ENCODE measurements at places on chromosomes 16 and 17.

GRCh38 chr17:70274255-70274654, 104.9 kb downstream of the KCNJ2 start:
- no peak for DNase-seq

GRCh38 chr17:43662413-43663141, 855 bp upstream of the MEOX1 start:
- no peak for DNase-seq

DNA sequence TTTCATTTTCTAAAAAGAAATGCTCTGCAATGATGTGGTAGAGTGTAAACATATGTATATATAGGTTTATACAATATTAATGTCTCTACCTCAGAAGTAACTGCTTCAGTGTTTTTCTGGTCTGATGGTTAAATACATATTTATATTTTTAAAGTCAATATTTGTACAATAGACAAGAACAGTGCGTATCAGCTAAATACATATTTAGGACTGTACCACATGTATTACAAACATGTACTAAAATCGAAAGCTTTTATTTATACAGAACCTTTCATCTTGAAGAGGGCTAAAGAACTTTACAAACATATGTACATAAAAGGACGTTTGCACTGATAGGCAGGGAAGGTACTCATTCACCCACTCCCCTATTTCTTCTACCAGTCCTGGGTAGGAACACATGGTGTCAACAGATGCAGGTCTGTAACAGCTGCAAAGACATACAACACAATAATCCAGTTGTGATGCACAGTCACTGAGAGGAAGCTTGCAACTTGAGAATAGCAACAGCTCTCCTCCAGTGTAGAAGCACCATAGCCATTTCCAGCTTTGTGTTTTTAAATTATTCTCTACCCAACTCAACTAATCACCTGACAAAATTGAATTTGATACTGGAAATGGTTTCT, 206.9 kb upstream of the C17orf78 start:
- no peak for DNase-seq

DNA sequence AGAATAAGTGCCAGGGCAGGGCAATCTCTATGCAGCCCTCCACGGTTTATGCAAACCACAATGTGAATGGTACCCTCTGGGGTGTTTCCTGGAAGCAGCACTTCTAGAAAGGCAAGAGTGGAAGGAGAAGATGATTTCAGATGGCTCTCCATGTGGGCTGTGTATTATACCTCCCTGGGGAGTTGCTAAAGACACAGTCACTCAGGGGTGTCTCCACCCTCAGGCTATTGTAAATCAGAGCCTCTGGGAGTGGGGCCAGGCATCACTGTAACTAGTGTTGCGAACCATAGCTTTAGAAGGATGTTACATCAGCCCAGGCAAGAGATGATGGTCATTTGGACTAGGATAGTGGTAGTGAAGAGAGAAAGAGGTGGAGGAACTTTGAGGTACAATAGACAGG, 83.3 kb upstream of the ZKSCAN2 start:
- no peak for DNase-seq

DNA sequence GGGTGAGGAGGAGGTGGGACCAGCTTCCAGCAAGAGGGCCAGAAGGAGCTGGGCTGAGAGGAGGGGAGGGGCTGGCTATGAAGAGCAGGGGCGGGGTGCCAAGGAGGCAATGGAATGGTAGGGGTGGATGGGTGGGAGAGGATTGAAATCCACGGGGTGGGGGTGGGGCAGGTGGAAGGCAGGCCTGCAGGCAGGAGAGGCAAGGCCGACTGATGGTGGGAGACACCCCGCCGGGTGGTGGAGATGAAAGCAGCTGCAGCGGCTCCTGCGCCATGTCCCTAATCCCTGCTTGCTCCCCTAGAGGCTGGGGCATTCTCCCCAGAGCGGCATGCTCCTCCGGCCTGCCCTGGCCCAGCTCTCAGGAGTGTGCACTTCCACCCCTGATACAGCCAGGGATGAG, 27.8 kb upstream of the TAC4 start:
- DNase-seq: no peak

DNA sequence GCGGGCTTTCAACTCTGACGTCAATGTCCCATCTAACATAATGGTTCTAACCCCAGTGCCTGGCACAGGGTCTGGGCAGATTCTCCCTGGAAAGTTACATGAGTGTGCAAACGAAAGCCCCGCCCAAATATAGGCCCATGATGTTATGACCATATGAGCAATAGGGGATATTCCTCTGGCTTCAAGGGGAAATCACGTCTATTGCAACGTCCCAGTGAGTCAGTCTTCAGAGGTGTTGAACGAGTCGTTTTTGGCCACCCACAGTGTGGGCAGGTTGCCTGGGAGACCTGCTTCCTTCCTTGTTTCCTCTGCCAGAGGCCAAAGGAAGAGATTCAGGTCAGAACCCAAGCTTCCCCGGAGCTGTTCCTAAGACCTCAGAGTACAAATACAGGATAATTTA, 30.3 kb downstream of the PIK3R5 start:
- DNase-seq: no peak

DNA sequence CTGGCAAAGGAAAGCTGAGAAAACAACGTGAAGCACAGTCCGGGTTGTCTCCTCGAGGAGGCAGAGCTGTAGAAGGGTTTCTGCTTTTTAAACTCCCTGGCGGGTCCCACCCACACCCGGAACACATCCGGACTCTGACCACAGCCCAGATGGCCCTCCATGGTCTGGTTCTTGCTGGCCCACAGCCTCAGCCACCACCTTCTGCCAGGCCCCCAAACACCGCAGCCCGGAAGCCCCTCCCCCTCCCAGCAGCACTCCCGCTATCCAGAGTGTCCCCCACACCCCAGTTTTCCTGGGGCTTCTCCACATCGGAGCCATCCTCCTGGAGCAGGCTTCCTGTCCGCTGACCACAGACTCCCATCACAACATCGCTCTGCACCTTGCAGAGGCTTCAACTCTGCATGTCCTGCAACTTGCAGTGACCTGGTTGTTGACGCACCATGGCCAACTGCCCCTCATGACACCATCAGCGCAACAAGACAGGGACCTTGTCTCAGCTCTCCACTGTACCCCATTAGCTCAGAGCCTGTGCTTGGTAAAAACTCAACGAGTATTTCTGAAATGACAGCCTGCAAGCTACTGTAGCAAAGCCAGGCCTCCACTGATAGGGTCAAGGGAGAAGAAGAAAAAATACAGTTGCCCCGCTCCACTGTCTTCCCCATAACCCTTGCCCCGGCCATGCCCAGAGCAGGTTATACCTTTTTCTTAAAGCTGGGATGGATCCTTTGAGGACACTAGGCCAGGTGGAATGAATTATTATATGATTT, 129.8 kb downstream of the C16orf78 start:
- DNase-seq: no peak

DNA sequence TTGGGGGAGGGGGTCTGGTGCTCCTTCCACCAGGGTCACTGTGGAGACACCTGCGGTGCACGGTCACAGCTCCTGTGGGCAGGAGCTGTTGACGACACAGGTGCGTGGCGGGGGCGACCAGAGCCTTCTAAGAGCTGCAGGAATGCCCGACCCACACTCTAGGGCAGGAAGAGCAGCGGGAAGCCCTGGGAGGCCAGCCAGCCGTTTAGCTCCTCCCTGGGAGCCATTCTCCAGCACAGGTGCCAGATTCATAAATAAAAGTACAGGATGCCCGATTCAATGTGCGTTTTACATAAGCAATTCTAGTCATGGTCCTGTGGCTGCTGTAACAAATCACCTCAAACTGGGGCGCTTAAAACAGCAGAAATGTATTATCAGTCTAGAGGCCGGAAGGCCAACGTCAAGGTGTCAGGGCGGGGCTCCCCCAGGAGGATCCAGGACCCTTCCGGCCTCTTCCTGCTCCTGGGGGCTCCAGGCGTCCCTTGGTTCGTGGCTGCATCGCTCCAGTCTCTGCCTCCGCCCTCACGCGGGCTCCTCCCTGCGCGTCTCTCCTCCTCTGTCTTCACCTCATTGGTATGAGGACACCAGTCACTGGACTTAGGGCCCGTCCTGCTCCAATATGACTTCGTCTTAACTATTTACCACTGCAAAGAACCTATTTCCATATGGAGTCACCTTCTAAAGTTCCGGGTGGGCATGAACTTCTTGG, 155.4 kb downstream of the FOXL1 start:
- DNase-seq: no peak

DNA sequence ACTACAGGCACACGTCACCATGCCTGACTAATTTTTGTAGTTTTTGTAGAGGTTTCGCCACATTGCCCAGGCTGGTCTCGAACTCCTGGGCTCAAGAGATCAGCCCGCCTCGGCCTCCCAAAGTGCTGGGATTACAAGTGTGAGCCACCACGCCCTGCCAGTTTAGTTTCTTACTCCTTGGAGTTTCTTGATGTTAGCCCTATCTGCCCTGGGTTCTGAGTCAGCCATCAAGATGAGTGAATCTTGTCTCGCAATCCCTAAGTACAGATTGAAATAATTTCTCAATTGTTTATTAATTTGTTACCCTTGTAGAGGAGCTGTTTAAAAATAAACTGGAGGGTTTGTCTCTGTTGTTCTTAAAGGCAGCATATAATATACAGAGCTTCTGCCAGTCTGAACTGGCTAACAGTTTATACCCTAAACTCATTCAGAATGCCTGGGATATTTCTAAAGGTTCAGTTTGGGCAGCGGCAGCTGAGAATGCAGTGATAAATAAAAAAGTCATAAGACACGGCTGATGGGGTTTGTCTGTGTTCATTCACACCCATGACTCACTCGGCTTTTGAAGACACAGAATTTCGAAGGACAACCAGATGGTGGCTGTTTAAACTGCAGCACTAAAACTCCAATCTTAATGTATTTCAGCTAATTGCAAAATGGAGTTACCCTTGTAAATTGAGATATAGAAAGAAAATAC, 39.6 kb downstream of the GPRC5B start:
- peak; percentile 84 for DNase-seq

GRCh38 chr17:42513686-42514085, 22.4 kb upstream of the NAGLU start:
- DNase-seq: no peak

- no peak for DNase-seq
Observed at GRCh38 chr17:33983824-33984574, 271.1 kb upstream of the CCL2 start.

DNA sequence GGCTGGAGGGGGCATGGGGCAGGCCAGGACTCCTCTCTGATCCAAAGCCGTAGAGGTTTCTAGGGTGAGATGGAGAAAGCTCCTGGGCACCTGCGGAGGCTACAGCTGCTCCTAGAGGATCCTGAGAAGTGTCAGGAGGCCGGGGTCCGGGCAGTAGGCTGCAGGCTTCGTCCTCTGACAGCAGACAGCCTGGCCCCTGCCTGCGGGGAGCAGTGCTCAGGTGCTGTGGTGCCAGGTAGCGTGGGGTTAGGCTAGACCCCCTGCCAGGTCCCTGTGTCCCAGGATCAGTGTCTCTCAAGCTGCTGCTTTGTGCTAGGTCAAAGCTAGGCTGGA, 1.5 kb upstream of the MRPS34 start:
- no peak for DNase-seq

DNA sequence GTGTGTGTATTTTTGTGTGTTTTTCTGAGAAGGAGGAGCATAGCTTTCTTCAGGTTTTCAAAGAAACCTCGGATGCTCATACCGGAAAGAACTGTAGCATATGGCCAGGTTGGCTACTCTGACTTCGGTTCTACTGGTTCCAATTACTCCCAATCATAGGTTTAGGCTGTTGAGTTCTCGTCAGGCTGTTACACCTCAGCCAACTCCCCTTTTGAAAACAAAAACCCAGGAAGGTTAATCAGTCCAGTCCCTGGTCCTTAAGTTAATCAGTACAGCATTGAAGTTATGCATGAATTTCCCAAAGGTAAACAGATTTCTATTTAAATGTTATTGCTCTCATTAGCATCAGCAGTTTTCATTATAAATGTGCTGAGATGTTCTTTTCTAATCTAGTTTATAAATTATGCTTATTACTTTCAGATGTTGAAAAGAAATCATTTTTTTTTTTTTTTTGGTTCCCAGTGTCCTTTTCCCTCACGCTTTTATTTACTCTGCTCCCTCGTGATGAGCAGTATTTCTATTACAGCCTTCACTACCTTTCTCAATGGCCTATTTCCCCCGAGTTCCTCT, 111.0 kb downstream of the NPIPB5 start:
- no peak for DNase-seq

DNA sequence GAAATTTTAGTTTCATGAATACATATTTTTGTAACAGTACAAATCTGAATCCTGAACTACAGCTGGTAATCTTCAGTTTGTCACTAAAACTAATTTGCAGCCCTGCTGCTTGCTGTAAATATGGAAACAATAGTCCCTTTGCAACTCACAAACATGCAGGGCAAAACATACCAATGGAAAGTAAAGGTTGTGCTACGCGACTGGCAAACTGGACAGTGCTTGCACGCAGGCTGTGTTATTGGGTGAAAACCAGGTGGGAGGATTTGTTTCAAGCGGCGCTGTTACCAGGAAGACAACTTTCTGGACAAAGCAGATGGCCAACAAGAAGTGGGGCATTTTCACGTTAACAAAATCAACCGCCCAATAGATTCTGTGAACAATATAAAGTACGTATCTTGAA, 93.5 kb downstream of the CDYL2 start:
- DNase-seq: no peak

GRCh38 chr16:77944631-77945030, 77.7 kb upstream of the CLEC3A start:
- DNase-seq: no peak

DNA sequence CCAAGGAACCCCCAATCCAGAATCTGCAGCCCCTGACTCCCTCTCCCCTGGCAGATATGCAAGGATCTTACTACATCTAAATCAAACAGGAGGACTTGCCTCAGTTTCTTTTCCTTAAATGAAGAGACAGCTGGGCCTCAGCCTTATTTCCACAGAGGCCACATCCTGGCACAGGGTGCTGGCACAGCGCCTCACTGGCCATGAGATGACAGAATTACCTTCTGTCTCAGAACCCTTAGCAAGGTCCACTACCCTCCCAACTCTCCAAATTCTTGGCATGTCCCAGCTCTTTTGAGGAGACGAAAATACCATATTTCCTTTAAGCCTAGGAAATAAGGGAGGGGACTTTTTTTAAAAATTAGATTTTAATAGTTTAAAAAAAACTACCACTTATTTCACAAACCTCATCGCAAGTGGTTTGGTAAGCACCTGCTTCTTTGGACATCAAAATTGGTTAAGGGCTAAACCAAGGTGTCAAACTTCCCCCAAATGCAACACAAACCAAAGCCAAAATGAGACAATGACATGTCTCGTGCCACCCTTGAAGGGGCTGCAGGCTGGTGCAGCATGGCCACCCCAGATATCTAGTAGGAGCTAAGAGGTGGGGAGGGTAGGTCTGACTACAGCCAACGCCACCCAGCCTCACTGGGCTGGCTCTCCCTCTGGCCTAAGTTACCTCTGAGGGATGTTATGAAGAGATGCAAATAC, 25.3 kb downstream of the FAM117A start:
- no peak for DNase-seq
